ENCODE measurements at places on chromosomes 13 and 19.
A peak's percentile ranks its signal among the peaks of the same experiment; 100 is the strongest.

DNA sequence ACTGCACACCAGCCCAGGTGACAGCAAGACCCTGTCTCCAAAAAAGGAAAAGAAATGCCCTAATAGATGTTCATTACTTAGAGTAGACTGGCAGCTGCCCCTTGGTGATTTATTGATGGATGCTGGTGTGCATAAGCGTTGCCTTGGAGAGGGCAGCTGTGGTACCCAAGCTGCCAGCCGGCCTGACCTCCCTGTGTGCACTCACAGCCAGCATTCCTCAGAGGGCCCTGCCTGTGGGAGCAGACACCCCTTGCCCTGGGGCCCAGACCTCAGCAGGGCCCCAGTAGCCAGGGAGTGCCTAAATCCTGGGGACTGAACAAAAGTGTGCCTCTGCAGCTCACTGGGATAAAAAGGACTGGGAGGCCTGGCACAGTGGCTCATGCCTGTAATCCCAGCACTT, 7.8 kb upstream of the ACTN4 start:
- DNase-seq: no peak

GRCh38 chr13:35210261-35210660, 266.2 kb downstream of the MAB21L1 start:
- DNase-seq: no peak

DNA sequence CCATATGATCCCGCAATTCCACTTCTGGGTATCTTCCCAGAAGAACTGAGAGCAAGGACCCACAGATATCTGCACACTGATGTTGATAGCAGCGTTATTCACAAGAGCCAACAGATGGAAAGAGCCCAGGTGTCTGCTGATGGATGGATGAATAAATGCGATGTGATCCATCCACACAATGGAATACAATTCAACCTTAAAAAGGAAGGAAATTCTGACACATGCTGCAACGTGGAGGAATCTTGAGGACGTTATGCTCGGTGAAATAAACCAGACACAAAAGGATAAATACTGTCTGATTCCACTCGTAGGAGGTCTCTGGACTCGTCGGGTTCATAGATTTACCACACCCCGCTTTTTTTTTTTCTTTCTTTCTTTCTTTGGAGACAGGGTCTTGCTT, 21.8 kb downstream of the ARHGEF18 start:
- no peak for DNase-seq

- no peak for DNase-seq
Observed at GRCh38 chr13:44904967-44905366, 84.3 kb downstream of the NUFIP1 start.

DNA sequence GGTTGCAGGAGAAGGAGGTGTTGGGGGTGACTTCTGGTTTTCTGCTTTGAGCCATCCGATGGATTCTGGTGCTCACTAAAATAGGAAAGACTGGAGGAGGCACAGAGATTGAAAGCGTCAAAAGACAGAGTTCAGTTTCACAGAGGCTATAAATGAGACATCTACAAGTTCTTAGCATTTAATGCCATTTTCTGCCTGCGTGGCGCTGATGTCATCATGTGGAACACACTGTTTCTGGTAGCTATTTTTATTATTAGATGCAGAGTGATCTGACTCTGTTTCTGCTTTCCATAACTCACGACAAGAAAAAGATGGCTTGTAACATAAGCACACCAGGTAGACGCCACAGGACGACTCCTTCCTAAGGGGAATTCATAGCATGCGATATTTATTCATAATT, 3.3 kb upstream of the SLC39A3 start:
- no peak for DNase-seq

DNA sequence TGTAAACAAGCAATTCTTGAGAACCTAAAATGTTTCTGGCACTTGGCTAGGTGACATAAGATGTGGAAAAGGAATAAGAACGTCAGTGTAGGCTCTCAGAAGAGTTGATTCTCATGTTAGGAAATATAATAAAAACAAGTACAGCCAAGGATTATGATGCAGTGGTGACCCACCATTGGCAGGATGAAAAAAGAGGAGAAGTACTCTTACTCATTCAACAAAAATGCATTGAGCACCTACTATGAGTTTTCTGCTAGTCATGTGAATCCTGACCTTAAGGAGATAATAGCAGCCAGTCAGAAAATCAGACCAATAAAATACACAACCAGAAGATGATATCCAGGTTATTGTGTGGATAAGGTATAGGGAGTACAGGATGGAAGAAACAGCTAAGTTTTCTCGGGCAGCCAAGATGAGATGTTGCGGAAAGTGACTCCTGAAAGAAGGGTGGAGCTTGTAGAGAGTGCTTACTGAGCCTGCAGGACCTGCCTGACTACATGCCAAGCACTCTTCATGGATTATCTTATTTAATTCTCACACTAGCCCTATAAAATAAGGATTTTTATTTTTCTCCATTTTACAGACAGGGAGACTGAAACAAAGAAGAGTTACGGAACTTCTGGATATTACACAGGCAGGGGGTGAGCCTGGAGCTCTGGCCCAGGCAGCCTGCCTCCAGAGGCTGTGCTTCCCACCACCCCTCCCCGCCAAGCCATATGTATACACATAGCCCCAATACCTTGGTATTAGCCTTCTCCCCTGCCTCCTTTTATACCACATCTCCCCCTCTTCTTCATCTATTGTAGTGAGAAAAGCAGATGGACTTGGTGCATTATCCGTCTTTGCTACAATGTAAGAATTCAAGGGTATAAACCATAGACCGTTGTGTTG, 58.0 kb downstream of the TGDS start:
- DNase-seq: no peak

GRCh38 chr19:38731654-38732301, 12.5 kb downstream of the CAPN12 start:
- DNase-seq: no peak

- no peak for DNase-seq
Observed at GRCh38 chr19:5857203-5858081, 6.2 kb upstream of the FUT3 start.

- DNase-seq: peak; percentile 14
Observed at GRCh38 chr19:45668342-45668871, 386 bp downstream of the GIPR start.

DNA sequence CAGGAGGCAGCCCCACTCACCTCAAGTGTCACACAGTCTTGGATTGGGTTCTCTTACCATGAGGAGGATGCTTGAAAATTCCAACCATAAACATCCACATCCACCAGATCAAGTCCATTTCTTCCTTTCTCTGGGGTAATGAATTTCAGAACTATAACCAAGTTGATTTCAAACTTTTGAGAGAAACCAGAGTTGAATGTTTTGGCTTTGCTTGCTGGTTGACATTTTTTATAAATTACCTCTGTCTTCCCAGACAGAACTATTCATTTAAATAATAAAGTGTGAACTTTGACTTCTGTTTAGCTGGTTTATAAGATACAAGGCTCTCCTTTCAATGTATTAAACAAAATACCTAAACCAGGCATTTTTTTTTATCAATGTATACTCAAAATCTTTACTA, 550.7 kb downstream of the KCTD12 start:
- DNase-seq: no peak

- DNase-seq: no peak
Observed at GRCh38 chr19:52600639-52601024, 30.5 kb downstream of the ZNF701 start.

GRCh38 chr13:50122455-50122854, 107.2 kb downstream of the KCNRG start:
- DNase-seq: peak; percentile 62

- DNase-seq: no peak
Observed at GRCh38 chr19:39471756-39472536, 8.7 kb upstream of the TIMM50 start.

- DNase-seq: no peak
Observed at GRCh38 chr19:10651851-10652250, 2.3 kb upstream of the ILF3 start.

DNA sequence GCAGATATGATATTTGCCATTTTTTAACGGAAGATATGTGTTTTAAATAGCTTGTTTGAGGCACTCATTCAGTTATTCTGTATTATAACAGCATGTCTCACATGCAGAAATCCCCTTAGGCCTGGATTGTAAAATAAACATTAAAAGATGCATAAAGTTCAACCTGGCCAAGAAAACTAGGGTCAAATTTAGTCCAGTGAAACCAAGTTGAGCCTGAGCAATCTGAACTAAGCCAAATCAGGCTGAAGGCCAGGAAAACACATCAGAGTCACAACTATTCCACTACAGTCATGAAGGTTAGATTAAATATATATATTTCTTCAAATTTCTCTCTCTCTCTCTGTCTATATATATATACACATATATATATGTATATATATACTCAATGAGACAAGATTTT, 504.8 kb downstream of the SLITRK1 start:
- no peak for DNase-seq

- DNase-seq: no peak
Observed at GRCh38 chr19:30070968-30071632, 129.1 kb downstream of the URI1 start.

DNA sequence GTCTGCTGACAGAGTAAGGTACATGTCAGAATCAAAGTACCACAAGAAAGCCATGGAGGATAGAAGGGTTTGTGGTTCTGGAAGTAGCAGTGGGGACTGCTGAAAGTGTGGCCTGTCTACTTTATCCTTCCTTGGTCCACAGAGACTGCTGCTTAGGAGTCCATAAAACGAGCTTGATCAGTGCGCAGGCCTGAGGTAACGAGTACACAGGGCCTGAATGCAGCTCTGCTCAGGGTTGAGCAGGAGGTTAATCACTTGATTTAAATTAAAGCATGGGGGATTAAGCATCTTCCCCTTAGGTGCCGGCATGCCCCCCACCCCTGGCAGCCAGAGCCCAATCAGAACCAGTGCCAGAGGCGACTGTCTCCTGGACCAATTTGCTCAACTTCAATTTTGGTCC, 34.9 kb upstream of the WASF3 start:
- DNase-seq: no peak

DNA sequence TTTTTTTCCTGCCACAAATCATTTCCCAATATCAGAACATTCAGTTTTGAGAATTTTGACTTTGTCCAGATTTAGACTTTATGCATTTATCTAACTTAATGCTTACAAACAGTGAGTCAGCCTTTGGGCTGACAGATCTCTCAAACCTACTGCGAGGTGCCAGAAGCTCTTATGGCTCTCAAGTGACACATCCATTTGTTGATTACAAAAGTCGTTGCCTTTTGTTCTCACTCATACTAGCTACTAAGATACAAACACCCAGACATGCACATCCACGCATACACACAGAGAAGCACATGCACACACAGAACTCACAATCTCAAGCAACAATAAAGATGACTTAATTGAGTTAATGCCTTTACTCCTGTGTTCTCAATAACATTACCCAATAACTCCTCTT, 1147.5 kb downstream of the DIAPH3 start:
- no peak for DNase-seq

DNA sequence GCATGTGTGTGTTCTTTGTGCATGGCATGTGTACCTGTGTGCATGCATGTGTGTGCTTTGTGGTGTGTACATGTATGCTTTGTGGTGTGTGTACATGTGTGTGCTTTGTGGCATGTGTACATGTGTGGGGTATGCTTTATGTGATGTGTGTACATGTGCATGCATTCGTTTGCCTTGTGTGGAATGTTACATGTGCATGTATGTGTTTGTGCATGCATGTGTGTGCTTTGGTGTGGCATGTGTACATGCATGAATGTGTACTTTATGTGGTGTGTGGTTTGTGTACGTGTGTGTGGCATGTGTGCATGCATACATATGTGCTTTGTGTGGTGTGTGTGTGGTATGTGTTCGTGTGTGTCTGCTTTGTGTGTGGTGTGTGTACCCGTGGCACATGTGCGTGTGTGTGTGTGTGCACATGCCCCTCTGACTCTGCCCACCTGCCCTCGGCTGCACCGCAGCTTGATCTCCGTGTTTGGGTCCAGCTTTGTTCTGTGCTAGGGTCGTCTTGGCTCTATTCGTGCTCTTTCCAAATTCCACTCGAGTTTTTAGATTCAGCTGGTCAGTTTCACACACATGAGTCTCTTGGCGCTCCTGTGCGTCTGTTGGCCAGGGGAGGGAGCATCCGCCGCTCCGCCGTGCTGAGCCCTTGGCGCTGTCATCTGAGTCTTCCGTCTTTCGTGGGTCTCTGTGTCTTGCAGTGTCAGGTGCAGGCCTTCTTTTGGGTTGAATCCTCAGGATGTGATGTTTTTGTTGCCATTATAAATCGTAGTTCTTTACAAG, 46.5 kb upstream of the TFDP1 start:
- no peak for DNase-seq
